ENCODE measurements at places on chromosomes 5 and 9.
A peak's percentile ranks its signal among the peaks of the same experiment; 100 is the strongest.

- DNase-seq = no peak
These were observed 91.7 kb downstream of the TENT4A start for GRCh38 chr5:6804766-6805501.

DNA sequence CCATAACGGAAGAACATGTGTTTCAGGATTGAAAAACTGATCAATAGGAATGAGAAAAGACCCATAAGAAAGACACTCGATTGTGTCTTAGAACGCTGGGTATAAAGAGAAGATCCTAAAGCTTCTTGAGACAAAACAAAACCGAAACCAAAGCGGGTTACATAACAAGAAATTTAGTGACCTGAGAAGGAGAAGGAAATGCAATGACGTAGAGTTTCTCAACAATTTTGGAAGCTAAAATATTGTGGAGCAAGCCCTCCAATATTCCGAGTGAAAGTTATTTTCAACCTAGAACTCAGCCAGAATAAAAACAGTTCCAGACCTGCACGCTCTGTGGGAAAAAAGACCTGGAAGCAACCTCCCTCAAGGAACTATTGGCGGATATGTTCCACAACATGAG, 81.9 kb upstream of the FREM1 start:
- DNase-seq = no peak

- DNase-seq = no peak
These were observed 109.3 kb downstream of the JAKMIP2 start for GRCh38 chr5:147673266-147673665.

- DNase-seq = no peak
These were observed 1.9 kb downstream of the FBXO10 start for GRCh38 chr9:37574241-37574721.

DNA sequence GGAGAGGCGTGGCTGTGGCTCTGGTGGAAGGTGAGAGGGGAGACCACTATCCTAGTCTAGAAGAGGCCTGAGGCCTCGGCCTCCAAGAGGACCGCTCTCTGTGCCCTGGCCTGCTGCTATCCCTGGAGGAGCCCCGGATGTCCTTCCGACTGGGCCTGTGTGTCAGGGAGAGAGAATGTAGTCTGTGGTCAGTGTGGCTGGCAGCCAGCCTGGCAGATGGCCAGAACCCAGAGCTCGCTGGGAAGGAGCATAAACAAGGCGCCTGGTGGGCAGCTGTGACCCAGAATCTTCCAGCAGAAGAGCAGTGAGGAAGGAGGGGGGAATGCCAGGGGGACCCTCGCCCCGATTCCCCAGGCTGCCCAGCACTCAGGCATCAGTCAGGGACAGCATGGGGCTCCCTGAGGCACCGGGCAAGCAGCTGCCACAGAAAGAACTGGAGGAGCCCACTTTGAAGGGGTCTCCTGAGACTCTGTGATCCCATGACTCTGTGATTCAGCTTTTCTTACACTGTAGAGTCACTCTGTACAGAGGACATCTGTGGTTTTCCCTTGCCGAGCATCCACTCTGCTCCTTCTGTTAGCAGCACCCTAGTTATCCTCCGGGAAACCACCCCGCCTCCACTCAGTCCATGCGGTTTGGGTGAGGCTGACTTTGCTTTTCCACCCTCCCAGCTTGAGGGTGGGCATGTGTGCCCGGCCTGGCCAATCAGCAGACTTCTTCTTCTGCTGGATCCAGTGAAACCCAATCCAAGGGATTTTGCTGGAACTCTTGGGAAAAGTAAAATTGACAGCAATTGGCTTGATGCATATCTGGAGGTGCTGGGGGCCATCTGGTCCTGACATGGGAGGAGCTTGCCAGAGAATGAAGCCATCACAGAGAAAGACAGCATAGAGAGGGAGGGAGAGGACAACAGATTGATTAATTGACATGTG, 46.2 kb upstream of the PWWP2A start:
- DNase-seq = peak; percentile 42
